ENCODE measurements at places on chromosomes 7 and 10.
A peak's percentile ranks its signal among the peaks of the same experiment; 100 is the strongest.

DNA sequence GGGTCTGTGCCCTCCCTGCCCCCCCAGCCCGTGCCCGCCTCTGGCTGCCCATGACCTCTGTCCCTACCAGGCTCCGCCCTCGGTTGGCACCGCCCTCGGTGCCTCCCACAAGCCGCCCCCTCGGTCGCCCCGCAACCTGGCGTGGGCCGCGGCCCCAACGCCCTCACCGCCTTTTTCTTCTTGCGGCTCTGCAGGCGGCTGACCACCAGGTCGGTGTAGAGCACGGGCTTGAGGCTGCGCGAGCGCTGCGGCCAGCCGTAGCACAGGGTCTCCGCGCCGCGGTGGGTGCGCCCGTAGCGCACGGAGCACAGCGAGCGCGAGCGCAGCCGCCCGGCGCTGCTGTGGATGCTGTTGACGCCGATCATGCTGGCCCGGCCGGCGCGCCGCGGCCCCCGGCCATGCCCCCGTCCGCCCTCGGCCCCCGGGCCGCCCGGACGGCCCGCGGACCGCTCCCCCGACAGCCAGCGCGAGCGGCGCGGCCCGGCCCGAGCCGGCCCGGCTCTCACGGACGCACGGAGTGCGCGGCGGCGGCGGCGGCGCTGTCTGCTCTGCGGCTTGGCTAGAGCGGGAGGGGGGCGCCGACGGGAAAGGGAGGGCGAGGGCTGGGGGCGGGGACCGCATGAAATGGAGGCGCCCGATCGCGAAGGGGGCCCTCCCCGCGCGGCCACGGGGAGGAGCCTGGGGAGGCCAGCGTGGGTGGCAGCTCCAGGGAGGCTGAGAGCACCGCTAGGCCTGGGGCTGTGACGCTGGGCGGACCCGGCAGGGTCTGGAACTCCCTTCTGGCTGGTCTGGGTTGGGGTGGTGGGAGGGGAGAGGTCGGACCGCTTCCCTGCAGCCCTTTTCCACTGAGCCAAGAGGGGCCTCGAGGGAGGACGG, 9.6 kb downstream of the PSD start:
- DNase-seq, result peak; percentile 62

GRCh38 chr7:134315679-134316538, 821 bp downstream of the SLC35B4 start:
- DNase-seq, result peak; percentile 29

DNA sequence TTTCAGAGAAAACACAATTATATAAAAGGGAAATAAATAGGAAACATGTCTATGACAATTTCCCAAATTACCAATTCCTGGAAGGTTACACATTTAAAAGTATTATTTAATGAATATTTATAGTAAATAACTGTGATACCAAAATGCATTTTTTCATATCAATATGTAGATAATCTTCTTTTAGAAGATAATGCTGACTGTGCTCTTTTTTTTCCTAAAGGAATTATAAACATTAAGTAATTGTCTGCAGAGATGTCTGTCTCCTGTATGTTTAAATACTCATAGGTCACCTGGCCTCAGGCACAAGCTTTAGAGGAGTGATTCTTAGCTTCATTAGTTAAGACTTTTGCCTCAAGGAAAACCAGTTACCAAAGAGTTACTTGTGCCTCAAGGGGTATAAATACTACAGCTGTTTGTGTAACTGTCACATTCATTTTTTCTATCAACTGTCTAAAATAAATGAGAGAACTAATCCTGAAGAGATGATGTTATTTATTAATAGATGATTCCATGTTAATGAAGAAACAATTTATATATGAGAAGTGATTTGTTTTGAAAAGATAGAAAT, 77.1 kb downstream of the DNAJC1 start:
- DNase-seq, result no peak

DNA sequence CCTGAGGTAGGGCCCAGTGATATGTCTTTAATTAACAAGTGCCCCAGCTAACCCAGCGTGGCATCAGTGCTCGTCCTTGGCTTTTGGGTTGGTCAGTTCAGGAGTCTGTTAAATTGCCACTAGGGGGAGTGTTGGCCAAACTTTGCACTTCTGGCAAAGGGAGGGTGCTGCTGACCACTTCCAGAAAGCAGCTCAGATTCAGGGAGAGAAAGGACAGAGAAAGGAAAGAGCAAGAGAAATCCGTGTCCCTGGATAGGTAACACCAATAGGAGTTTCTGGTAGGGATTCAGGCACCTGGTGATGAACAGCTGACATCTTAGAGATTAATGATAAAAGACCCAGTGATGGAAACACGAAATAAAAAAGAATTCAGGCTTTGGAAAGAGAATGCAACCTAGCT, 243.1 kb upstream of the AOAH start:
- DNase-seq, result peak; percentile 47

DNA sequence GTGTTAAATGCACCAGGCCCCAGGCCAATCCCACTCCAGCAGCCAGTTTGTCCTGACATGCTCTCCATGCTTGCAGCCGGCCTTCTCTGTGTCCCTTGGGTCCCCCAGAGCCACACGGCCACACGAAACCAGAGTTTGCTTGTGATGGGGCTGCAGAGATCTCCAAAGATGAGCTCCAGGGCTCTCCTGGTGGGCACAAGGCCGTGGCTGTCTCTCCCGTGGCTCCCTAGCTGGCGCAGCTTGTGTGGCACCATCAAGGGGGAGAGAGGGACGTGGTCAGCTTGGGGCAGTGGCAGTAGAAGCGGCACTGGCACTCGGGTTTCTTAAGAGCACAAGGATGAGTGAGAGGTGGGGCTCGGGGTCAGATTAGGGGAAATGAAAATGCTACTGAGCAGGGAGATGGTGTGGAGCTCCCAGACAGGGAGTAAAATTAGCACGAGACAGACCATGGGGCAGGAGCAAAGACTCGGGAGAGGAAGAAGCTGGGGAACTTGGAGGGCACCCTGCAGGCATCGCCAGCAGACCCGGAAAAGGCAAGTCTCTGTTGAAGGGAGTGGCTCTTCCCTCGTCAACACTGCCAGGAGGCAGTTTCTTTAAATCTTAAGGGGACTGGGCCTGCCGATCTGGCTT, 572.5 kb upstream of the FOXK1 start:
- DNase-seq, result no peak

DNA sequence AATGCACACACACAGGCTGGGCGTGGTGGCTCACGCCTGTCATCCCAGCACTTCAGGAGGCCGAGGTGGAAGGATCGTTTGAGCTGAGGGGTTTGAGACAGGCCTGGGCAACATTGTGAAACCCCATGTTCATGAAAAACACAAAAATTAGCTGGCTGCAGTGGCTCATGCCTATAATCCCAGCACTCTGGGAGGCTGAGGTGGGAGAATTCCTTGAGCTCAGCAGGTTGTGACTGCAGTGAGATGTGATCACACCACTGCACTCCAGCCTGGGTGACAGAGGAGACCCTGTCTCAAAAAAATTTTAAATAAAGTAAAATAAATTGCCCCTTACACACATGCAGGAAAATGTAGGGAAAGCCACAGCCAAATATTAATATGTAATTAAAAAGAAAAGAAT, 44.1 kb downstream of the RNF32 start:
- no peak for DNase-seq

DNA sequence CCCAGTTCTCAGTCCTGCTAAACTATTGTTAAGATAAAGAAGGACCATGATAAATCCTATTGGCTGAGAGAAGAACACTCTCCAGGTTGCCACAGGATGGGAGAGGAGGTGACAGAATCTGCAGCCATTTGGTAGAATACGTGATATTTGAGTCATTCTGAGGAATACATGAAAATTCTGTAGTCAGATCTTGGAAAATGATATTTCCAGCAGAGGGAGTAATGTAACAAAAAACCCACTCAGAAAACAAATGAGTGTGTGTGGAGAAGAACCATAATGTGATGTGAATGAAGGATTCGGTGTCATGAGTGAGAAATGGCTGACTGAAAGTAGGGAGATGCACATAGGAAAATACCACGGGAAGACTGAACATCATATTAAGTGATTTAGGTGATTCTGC, 128.5 kb upstream of the PFKP start:
- peak; percentile 13 for DNase-seq

DNA sequence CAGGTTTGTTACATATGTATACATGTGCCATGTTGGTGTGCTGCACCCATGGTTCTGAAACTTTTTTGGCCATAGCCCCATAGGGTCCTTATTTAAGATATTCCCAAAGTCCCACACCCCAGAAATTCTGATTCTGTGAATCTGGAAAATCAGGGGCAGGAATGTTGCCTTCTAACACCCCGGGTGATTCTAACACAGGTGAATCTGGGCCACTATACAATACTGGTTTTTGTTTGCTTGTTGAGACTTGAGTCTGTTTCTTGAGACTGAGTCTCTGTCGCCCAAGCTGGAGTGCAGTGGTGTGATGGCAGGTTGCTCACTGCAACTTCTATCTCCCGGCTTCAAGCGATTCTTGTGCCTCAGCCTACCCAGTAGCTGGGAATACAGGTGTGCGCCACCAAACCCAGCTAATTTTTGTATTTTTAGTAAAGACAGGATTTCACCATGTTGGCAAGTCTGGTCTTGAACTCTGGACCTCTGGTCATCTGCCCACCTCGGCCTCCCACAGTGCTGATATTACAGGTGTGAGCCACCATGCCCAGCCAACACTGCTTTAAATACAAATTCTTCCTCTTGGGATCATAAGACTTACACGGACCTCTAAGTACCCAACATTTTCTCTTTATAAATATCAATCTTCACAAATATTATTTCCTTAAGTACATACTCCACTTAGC, 16.9 kb upstream of the PHYH start:
- no peak for DNase-seq

DNA sequence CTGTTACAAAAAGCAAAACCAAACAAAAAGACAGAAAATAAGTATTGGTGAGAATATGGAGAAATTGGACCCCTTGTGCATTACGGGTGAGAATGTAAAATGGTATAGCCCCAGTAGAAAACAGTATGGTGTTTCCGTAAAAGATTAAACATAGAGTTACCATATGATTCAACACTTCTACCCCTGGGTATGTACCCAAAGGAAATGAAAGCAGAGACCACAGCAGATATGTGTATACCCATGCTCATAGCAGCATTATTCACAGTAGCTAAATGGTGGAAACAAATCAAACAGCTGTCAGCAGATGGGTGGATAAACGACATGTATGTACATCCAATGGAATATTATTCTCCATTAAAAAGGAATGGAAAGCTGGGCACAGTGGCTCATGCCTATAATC, 42.4 kb downstream of the STARD3NL start:
- DNase-seq, result no peak

DNA sequence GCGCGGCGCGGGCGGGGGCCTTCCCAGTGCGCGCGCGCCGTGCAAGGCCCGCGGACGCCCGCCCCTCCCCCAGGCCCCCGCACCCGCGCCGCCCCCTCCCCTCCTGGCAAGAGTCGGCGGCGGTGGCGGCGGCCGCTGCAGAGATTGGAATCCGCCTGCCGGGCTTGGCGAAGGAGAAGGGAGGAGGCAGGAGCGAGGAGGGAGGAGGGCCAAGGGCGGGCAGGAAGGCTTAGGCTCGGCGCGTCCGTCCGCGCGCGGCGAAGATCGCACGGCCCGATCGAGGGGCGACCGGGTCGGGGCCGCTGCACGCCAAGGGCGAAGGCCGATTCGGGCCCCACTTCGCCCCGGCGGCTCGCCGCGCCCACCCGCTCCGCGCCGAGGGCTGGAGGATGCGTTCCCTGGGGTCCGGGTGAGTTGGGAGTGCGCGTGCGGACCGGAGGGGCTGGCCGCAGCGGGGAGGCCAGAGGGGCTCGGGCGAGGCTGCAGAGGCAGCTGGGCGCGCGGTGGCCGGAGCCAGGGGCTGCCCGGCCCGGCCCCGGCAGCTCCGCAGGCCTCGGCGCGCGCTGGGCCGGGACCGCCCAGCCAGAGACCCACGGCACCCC, at the start of gene BMPR1A:
Gene BMPR1A, plus strand, starts transcription at position 109 of the 602 bp plus-strand sequence. CDS start 119,400 bp downstream, outside the sequence.
- DNase-seq, result peak; percentile 94

GRCh38 chr7:73715648-73716317, 3.7 kb downstream of the STX1A start:
- peak; percentile 92 for DNase-seq

DNA sequence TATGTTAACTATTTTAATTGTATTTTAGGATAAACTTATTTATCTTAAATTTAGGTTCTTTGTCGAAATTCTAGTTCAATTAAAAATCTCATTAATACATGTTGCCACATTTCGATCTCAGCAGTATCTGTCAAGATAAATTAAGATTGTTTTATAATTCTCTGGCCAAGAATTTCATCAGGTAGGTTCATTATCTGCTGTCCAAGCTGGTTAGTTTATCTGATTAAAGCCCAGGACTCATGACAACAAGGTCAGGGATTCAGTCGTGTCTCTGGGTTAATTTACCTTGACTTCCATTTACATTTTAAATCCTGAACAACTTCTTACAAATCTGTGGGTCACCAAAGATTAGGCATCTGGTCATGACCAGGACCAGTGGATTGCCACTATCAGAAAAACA, 7.6 kb downstream of the STEAP4 start:
- DNase-seq, result no peak

DNA sequence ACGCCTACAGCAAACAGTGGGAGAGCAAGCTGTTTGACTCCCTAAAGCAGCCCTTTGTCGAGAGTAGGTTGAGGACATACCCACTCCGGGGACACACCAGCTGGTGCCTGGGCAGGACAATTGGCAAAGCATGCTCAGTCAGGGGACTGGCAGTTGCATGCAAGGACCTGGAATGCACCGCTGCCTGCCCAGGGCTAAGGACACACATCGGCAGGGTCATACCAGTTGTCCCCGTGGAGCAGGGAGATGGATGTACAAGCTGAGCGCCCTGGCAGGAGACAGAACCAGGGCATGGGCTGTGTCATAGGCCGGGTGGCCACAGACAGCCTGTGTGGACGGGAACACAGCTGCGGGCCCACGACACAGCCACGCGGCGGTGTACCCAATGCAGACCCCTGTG, 18.3 kb upstream of the ELN start:
- no peak for DNase-seq

- no peak for DNase-seq
These were observed 98.3 kb upstream of the ARHGAP21 start for GRCh38 chr10:24821986-24822385.

DNA sequence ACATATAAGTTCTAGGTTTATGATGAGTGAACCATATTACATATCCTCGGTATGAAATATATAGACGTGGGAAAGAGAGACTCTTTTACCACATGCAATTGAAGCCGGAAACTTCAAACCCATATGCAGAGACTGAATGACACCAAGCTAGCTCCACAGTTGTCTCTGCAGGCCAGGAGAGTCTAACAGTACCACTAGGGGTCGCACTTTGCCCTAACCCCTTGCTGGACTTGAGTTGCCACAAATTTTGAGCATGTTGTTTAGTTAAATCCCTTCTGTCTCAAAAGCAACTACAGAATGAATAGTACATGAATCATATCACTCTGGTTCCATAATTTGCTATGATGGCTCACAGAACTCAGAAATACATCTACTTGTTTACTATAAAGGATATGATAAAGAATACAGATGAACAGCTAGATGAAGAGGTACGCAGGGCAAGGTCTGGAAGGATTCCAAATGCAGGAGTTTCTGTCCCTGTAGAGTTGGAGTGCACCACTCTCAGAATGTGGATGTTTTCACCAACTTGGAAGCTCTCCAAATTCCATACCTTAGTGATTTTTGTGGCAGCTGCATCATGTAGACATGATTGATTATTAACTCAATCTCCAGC, 112.4 kb upstream of the YAE1 start:
- peak; percentile 47 for DNase-seq

DNA sequence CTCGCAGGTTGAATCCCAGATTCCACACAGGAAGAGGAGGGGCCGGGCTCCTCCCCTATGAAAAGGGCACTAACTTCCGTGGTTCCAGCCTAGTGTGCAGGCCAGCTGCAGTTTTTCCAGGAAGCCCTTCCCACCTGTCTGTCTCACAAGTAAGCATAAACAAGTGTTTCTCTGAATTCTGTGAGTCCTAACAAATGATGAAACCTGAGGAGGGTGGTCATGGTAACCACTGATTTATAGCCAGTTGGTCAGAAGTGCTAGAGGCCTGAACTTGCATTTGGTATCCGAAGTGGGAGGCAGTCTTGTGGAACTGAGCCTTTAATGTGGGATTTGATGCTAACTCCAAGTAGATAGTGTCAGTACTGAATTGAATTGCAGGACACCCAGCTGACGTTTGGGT, 54.7 kb upstream of the STEAP4 start:
- no peak for DNase-seq

Data from fibroblast of skin of abdomen (primary cell).